T-helper 2 cell treated with Interferon-gamma antibody and Interleukin-4, amounts not matched to agents 5 μg/mL and 100 μg/mL, for 36 hours (primary cell): ENCODE measurements at places on chromosomes 2 and 18.

GRCh38 chr18:9495916-9496705 is 20.8 kb downstream of the RALBP1 start:
- no peak for DNase-seq

- DNase-seq = no peak
Measured at GRCh38 chr18:8735274-8735673, 29.9 kb downstream of the MTCL1 start.

DNA sequence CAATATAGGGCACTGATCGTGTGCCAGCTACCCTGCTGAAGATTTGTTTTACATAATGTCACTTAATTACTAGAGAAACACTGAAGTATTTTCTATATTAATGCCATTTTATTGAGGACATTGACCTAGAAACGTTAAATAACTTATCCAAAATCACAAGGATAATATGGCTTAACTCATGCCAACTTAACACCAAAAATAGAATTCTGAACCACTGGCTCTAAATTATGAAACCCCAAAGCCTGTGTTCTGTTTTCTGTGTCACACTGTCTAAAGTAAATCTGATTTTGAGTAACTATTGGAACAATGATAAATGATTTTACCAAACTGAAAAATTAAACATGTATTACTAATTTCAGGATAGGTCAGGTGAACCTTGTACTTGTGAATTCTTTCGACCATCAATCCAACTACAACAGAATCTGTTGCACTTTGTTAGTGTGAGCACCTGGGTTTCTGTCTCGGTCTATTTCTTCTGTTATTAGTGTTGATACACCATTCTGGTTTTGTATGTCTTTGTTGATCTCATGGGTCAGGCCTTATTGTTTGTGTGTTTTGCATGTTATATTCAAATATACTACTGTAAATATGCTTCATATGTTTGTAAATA is 48.2 kb upstream of the CCDC141 start:
- no peak for DNase-seq

DNA sequence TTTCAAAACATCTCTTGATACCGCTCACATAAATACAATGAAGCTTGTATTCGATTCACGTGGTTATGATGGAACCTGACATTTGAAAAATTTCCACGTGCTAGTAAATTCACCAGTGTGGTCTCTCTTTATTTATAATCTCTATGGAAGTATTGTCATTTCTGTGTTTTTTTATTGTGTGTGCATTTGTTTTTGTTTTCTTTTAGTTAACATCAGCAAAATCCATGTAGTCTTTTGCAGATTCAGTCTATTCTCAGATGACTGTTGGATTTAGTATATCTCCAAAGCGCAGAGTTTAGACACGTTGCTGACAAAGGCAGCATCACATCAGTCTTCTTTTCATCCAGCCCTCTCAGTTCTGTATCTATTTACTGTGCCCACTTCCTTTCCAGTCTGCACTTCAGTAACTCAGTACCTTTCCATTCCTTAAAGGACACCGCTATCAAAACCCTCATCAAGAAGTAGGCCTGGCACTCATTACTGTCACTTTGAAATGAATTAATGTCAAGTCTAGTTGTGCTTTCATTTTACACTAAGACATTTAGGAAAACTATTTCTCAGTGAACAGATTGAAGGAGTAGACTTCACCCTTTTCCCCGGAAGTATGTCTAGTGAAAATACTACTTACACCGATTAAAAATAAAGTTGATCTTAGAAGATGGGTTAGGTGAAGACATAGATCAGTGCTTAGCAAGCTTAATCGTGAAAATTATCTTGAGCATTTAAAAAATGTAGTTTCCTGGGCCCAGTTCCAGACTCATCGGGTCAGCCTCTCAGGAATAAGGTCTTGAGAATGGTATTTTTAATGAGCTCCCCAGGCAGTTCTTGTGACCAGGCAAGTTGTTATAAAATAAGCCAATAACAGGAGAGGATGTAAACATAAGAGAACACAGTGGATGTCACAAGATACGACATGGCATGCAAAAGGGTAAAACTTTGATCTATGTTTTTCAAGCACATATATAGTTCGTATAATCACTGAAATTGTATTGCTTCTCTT is 506.8 kb upstream of the ZEB2 start:
- no peak for DNase-seq

- DNase-seq = peak; percentile 74
Measured at GRCh38 chr2:203802342-203803052, 65.1 kb upstream of the CTLA4 start.

GRCh38 chr18:2651981-2652380 is 3.5 kb upstream of the SMCHD1 start:
- no peak for DNase-seq

GRCh38 chr2:178223806-178224205 is 29.5 kb downstream of the OSBPL6 start:
- no peak for DNase-seq

DNA sequence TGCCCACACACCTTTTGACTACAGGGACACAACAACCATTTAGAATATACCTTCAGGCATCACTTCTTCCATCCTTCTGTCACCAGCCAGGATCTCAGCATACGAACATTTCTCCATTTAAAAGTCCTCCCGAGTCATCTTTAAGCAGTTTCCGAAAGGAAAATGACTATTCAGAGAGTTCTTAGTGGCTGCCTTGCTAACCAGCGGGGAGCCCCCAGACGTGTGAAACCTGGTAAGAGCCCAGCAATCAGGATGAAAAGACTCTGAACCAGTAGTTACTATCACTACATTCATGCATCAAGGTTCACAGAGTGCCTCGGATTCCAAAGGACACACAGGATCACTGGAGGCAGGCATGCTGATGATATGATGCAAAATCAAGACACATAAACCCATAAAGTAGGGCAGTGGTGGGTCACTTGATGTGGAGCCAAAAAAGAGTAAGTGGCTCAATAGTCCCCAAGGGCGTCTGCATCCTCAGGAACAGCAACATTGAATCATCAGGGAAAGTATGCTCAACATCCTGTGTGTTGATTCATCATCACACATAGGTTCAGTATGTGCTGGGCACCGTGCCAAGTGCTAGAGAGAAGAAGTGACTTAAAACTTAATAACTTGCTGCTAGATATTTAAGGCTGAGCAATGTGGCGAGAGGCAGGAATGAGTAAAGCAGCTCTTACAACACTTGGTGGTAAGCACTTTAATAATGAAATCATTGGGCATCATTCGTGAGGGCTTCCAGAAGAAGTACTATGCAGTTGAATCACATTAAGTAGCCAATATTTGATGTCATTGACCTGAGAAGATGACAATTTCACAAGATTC is 4.4 kb downstream of the CCL20 start:
- DNase-seq = peak; percentile 69

GRCh38 chr18:75475228-75475627 is 47.7 kb upstream of the SMIM21 start:
- DNase-seq = no peak

GRCh38 chr2:219440388-219441256 is 6.0 kb downstream of the SPEG start:
- no peak for DNase-seq
